ENCODE measurements at places on chromosomes 11 and 22.

DNA sequence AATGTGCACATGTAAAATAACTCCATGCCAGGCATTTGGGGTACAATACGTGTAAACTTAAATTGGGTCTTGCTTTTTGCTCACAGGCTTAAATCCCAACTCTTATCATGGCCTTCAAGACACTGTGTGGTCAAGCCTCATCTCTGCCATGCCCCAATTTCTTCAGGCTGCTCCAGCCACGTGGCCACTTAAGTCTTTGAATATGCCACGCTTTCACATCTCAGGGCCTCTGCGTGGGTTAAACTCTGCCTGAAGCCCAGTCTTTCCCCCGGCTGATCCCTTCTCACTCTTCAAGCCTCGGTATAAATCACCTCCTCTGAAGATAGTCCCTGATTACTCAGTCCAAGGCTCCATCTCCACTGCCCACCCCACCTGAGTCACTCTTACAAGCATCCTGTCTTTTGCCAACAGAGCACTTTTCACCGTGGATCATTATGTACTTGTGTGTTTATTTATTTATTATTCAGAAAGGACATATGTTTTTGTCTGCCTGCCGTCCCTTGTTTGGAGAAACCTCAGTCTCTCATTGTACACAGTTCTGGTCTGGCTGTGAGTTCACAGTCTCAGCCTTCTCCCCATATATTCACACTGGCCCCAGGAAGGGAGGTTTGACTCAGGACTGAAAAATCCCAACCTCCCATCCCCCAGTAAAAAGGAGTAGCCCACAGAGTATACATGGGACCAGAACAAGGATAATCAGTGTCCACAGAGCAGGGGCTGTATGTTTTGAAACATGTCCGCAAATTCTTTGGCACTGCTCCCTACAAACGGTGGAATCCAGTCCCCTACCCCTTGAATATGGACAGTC, 344.7 kb downstream of the MN1 start:
- H3K4me3 ChIP-seq: no peak overlapping the region
- no peak for DNase-seq
- H3K27ac ChIP-seq: no peak overlapping the region

- peak; percentile 0 for DNase-seq
- H3K27me3 ChIP-seq: no peaks in the 10 kb centered on the region
- no peak overlapping the region for H3K4me3 ChIP-seq
- peaks cover 4% of the 10 kb centered on the region for H3K4me1 ChIP-seq
- H3K36me3 ChIP-seq: no peaks in the 10 kb centered on the region
- H3K27ac ChIP-seq: no peak overlapping the region
Measured at GRCh38 chr22:27405672-27406388, 395.7 kb downstream of the MN1 start.

DNA sequence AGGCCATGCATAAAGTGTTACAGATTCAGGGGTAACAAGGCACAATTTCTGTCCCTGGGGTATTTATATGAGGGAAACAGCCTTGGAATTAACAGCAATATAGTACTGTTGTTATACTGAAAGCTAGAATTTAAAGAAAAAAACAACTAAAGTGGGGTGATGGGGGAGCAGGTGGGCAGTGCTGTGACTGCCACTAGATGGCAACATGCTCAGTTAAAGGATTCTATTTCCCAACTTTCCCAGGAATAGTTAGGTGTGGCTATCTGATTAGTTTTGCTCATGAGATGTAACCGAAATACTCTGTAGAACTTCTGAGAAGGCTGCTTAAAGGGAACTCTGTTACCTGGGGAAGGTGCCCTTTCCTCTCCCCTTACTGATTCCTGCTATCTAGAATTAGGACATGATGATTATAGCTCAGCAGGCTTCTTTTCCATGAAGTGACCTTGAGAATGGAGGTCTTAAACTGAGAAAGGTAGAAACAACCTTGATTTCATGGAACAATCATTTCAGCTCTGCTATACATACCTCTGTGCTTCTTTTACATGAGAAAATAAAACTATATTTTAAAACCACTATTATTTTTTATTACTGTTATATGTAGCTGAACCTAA, 102.6 kb downstream of the RELT start:
- no peak for DNase-seq
- H3K4me3 ChIP-seq: no peak overlapping the region
- peaks cover 4% of the 10 kb centered on the region for H3K36me3 ChIP-seq

GRCh38 chr11:111352231-111352746, 26.8 kb downstream of the POU2AF1 start:
- no peak for DNase-seq
- peaks cover 36% of the 10 kb centered on the region for H3K36me3 ChIP-seq

DNA sequence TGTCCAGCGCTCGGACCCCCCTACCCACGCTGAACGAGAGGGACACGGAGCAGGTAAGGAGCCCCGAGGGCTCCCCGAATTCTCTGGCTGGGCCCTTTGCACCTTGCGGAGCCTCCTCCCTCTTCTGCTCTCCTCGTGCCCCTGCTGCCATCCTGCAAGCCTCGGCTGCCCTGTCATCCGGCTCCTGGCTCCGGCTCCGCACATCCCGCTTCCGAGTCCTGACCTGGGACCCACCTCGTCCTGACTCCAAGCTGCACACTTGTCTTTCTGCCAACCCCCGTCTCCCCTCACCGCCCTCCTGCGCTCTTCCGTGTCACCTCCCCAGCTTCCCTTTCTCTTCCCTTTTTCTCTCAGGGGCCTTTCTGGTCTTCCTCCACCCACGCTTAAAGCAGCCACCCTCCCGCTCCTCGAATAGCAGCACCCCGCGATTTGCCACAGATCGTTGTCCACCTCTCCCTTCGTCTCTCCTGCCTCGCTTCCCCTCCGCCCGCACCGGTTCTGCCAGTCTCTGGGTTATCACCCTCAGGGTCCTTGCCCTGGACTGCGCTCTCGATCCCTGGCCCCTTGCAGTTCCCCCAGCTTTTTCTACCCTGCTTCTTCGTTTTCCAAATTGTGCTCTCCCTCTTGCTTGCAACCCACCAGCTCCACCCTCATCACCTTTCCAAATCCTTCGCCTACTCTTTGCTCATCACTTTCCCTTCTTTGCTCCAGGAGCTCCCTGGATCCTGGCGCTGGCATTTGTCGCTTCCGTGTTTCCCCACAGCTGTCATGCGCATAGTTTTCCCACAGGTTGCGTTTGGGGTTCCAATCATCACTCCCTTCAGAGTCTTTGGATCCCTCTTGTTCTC, 822 bp downstream of the MARK2 start:
- peaks cover 59% of the 10 kb centered on the region for H3K4me1 ChIP-seq
- H3K36me3 ChIP-seq: peaks cover 27% of the 10 kb centered on the region
- H3K27me3 ChIP-seq: peaks cover 5% of the 10 kb centered on the region
- peak overlapping the region; percentile 83 for H3K27ac ChIP-seq

- no peaks in the 10 kb centered on the region for H3K4me1 ChIP-seq
- H3K36me3 ChIP-seq: no peaks in the 10 kb centered on the region
- no peak overlapping the region for H3K27ac ChIP-seq
- no peak overlapping the region for H3K4me3 ChIP-seq
- DNase-seq: no peak
Measured at GRCh38 chr11:64947208-64947814, 11.6 kb upstream of the GPHA2 start.

DNA sequence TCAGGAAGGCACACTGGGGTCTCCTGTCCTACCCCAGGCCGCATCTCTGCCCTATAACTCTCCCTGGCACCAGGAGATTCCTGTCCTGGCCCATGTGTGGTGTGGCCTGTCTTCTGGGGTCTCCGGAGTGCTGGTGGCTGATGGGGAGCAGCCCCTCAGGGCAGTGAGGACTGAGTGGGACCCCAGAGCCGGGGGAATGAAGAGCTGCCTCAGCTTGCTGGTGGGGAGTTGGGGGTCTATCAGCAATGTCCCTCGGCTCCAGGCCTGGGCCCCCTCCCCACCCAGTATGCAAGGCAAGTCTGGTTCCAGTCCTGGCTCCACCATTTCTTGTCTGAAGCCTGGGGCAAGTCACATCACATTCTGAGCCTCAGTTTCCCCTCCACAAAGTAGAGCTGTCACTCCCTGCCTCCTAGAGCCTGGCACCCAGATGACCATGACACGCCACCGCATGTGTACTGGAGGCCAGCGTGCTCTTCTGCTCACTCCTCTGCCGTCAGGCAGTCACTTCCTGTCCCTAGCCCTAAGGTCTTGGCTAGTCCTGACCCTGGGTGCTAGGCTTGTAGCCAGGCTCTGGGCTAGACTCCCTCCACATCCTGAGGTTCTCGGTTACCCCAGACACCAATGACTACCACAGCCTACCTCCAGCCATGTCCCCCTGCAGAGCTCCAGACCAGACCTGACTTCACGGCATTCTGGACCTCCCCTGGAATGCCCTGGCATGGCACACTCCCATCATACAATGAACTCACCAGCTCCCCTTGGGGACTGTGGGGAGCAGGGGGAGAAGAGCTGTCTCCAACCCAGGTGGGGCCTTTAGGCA, 12.8 kb downstream of the ARAP1 start:
- no peaks in the 10 kb centered on the region for H3K27me3 ChIP-seq
- H3K36me3 ChIP-seq: peaks cover 5% of the 10 kb centered on the region
- DNase-seq: no peak
- H3K4me1 ChIP-seq: peaks cover 56% of the 10 kb centered on the region
- H3K27ac ChIP-seq: peak overlapping the region; percentile 24

GRCh38 chr11:1856306-1857005, 3.6 kb downstream of the LSP1 start:
- peaks cover 26% of the 10 kb centered on the region for H3K4me1 ChIP-seq
- no peaks in the 10 kb centered on the region for H3K27me3 ChIP-seq
- DNase-seq: no peak
- H3K27ac ChIP-seq: peak overlapping the region; percentile 78
- H3K4me3 ChIP-seq: peak overlapping the region; percentile 30

DNA sequence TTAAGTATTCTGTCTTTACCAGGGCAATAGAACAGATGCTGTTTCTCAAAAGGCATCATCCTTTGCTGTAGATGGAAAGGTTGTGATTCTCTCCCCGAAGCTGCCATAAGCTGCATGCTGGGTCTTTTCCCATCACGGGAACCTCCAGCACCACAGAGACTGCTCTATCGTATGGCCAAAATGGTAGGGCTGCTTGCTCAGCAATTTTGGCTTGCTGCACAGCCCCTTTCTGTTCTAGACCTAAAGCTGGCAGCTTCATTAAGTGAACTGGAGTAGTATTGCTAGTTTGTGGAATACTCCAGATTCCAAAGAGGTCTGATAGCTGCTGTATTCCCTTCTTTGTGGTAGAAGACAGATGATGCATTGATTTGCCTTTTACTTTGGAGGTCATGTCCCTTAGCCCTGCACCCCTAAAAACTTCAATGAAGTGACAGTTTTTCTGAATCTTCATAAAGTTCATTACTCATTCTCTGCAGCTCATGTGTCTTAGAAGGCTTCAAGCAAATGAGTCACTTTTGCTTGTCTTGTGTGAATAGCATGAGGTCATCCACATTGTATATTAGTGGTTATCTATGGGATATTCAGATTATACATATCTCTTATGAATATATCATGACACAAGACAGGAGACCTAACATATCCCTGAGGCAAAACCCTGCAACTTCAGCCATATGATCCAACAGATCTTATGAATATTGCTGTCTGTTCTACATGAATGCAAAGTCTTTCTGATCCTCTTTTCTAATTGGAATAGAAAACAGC, 245.3 kb downstream of the FAM76B start:
- peaks cover 5% of the 10 kb centered on the region for H3K36me3 ChIP-seq
- H3K27me3 ChIP-seq: no peaks in the 10 kb centered on the region
- no peak overlapping the region for H3K27ac ChIP-seq
- DNase-seq: no peak
- H3K4me1 ChIP-seq: peaks cover 19% of the 10 kb centered on the region

DNA sequence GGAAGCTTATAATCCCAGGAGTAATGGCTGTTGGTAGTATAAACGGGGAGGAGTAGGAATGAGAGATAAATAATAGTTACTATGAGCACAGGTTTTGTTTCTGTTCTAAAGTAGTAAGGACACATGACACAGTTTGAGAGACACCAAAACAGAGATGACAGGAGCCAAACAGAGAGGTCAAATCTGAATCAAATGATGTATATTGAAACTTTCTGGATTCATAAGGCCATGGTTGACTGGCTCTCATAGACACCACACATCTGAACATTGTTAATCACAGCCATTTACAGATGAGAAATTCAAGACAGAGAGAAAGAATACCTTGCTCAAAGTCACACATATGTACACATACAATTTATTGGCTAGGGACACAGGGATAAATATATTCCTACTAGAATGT, 63.4 kb upstream of the UCP3 start:
- no peak overlapping the region for H3K4me3 ChIP-seq
- no peak for DNase-seq
- no peaks in the 10 kb centered on the region for H3K27me3 ChIP-seq
- no peak overlapping the region for H3K27ac ChIP-seq

- peaks cover 2% of the 10 kb centered on the region for H3K27me3 ChIP-seq
- H3K27ac ChIP-seq: no peak overlapping the region
- no peak for DNase-seq
- no peaks in the 10 kb centered on the region for H3K36me3 ChIP-seq
- no peaks in the 10 kb centered on the region for H3K4me1 ChIP-seq
- H3K4me3 ChIP-seq: no peak overlapping the region
Measured at GRCh38 chr11:134398079-134398444, 14.0 kb downstream of the B3GAT1 start.

GRCh38 chr11:44192017-44192385, 96.5 kb downstream of the EXT2 start:
- peaks cover 14% of the 10 kb centered on the region for H3K4me1 ChIP-seq
- H3K27me3 ChIP-seq: no peaks in the 10 kb centered on the region
- no peak for DNase-seq
- peaks cover 24% of the 10 kb centered on the region for H3K36me3 ChIP-seq

DNA sequence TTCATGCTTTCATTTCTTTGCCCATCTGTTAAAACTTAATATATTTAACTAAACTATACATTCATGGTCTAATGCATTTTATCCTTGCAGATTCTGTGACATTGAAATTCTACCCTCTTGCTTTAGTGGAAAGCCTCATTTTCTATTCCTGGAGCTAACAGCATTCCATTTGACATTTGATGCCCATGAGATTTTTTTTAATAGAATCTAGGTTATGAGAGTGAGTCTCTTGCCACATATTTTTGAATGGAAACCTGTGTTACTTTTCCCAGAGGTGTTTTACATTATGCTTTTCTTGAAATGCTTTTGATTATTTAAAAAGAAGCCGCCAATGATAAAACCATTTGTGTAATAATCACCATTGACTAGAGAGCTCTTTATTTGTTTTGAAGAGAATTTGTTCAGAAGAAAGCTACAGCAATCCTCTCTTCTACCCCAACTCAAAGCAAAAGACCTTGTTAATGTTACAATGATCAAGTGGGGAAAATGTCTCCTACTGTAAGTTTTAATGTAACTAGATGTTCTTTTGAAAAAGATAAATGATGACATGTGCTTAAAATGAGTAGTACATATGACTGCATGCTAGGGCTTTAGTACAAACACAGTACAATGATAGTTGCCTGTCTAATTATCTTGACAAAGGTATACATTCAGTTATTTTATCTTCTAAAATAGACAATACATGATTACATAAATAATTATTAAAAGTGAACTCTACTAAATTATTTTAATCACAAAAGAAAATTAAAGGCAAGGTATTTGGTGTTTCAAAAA, 67.3 kb downstream of the GAS2 start:
- no peaks in the 10 kb centered on the region for H3K36me3 ChIP-seq
- DNase-seq: no peak
- no peaks in the 10 kb centered on the region for H3K4me1 ChIP-seq
- H3K27ac ChIP-seq: no peak overlapping the region
- H3K27me3 ChIP-seq: peaks cover 6% of the 10 kb centered on the region

Data from activated T-helper 1 cell treated with anti-CD3 and anti-CD28 coated beads, Interleukin-12 subunit alpha, Interleukin-12 subunit beta, Interleukin-2, Interleukin-4 antibody, amounts not matched to agents 30 ng/mL and 10 ng/mL and 1 ng/mL, durations not matched to agents 14 hours and 24 hours and 36 hours (primary cell).